ENCODE measurements at places on chromosomes 2 and 18. TPM values are rescaled to one million over a fixed set of nuclear protein-coding genes. Genes with fewer than 3 reads are reported as not detected.

Gene TUBA3E
- not detected for total RNA-seq

Gene ANKRD29
- total RNA-seq, result 13.3 TPM

Gene EIF5B
- 81.6 TPM for total RNA-seq

Gene PIEZO2
- 0.64 TPM for total RNA-seq

Gene RNU2-63P
- not detected for total RNA-seq

Gene DLX2
- total RNA-seq, result 0.37 TPM

Gene PTCD3
- 57.4 TPM for total RNA-seq

Gene EMILIN1
- 0.39 TPM for total RNA-seq

Gene FECH
- total RNA-seq, result 39.8 TPM

Gene NTSR2
- not detected for total RNA-seq

Gene GYPC
- total RNA-seq, result not detected

Gene CD207
- not detected for total RNA-seq

Gene MYL1
- total RNA-seq, result not detected

Gene FEV
- total RNA-seq, result not detected

Gene TNFRSF11A
- total RNA-seq, result 8.3 TPM

Gene E2F6
- total RNA-seq, result 29.5 TPM

Gene ECEL1
- total RNA-seq, result 0.22 TPM

Gene IL36G
- not detected for total RNA-seq

Gene AMER3
- total RNA-seq, result not detected

Gene ABCB11
- not detected for total RNA-seq

Gene INPP1
- total RNA-seq, result 29.4 TPM

Gene TMEM178A
- total RNA-seq, result 0.10 TPM

Gene PLEKHB2
- 79.5 TPM for total RNA-seq

Gene RTTN
- total RNA-seq, result 4.7 TPM

Gene GPR45
- total RNA-seq, result not detected

Gene MAP4K4
- total RNA-seq, result 84.7 TPM
